ENCODE measurements at places on chromosomes 6 and 20.
A peak's percentile ranks its signal among the peaks of the same experiment; 100 is the strongest.

DNA sequence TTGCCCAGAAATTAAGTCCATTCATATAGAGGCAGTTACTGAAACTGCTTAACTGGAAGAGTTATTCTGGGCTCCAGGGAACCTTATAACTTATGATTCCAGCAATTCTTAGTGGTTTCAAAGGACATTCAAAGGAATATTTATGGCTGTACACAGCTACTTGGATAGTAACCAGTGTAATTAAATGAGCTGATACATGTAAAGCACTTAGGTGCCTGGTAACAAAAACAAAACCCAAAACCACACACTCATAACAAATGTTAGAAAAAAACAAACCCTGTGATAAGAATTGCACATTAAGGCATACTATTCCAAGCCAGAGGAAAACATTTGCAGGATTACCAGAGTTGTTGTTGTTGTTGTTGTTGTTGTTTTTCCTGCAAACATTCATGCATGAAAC is 51.5 kb downstream of the STK4 start:
- DNase-seq: no peak

DNA sequence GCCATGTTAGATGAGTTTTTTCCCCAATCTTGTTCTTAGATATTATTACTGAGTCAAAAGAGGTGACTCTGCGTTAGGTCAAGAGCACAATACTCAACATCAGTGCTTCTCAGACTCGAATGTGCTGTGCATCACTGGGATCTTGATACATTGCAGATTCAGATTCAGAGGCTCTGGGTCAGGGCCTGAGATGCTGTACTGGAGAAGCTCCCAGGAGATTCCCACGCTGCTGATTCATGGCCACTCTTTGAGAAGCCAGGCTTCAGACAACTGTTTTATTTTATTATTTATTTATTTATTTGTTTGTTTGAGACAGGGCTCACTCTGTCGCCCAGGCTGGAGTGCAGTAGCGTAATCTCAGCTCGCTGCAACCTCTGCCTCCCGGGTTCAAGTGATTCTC is 41.4 kb upstream of the ARID1B start:
- DNase-seq: no peak

DNA sequence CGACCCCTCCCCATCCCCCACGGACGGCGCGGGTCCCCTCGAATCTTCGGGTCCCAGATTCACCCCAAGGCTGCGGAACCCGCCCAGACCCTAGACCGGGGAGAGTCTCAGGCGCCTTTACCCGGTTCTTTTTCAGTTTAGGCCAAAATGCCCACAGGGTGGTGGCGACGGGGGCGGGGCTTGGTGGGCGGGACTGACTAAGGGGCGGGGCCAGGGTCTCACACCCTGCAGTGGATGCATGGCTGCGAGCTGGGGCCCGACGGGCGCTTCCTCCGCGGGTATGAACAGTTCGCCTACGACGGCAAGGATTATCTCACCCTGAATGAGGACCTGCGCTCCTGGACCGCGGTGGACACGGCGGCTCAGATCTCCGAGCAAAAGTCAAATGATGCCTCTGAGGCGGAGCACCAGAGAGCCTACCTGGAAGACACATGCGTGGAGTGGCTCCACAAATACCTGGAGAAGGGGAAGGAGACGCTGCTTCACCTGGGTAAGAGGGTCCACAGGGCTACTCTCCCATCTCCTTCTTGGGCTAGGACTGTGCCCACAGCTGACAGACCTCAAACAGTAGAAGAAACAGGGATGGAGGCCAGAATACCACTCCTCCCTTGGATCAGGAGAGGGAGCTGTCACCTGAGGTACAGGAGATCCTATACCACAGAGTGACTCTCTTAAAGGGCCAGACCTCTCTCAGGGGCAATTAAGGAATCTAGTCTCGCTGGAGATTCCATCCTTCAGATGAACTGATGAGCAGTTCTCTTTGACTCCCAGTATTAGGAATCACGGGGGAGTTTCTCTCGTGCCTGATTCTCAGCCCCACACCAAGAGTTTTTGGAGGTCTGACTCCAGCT is 942 bp downstream of the HLA-E start:
- DNase-seq: peak; percentile 60

- peak; percentile 15 for DNase-seq
Observed at GRCh38 chr6:142421285-142422117, 119.7 kb downstream of the ADGRG6 start.

DNA sequence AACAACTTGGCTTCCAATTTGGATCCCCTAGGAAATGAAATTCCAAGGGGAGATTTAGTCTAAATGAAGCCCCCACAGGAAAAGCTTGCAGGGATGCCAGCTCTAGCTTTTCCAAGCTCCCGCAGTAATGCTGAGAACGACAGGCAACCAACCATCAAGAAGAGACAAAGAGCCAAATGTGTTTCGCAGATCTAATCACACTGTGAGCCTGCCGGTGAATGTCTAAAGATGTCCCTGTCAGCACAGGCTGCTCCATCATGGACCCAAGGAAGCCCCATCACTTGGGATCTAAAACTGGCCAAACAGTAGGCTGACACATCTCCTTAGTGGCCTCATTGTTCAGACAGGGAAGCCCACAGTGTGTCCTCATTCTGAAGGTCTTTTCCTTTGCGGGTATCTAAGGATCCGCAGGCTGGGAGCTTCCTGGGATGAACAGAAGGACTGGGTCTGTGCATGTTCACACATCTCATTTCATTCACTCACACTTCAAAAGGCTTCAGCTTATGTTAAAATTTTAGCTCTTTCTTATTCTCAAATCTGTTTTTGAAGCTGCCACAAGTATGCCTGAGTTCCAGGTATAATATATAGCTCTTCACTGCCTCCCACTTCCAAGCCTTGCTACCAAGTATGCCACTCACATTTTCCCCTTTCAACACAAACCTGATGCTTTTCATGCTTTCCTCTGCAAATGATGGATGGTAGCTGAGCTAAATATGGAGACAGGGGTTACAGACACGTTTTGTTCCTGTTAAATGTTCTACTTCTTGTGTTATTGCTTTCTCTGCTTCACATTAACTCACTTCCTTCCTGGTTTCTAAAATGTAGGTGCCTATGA is 229.8 kb downstream of the HIVEP2 start:
- no peak for DNase-seq

- DNase-seq: peak; percentile 61
Observed at GRCh38 chr6:108690326-108691049, 129.8 kb downstream of the FOXO3 start.

DNA sequence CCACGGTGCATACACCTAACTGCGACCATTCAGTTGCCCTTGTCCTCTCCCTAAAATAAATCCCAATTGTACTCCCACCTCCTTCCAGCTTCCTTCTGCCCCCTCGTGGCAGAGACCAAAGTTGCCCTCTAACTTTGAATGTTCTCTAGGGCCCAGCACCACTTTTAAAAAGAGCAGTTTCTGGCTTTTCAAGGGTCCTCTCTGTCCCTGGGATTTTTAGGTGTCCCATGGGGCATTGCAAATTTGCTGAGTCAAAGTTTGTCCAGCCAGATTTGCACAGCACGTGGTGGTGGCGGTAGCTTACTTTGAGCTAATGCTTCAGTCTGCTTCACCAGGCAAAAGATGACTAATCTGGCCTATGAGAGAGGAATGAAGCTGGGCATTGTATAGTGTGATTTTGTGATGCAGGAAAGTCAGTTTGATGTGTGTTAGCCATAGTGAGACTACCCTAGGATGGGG is 100.2 kb downstream of the PERP start:
- DNase-seq: peak; percentile 85

DNA sequence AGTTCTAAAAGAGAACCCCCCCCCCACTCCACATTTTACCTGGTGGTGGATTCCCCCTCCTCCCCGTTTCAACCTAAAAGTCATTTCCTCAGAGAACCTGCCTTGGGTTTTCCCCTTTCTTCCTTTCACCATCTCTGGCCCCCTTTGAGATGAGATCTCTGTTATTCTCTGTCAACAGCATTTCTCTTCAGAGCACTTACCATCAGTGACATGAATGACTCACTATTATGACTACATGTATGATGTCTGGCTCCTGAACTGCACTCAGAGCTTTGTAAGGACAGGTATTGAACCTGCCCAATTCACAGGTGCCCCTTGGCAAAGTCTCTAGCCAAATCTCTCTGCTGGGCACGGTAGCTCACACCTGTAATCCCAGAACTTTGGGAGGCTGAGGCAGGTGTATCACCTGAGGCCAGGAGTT is 61.4 kb upstream of the JARID2 start:
- DNase-seq: peak; percentile 33

GRCh38 chr6:170575250-170575649 is 9.2 kb downstream of the PDCD2 start:
- no peak for DNase-seq

GRCh38 chr6:3360727-3361045 is 96.2 kb downstream of the SLC22A23 start:
- no peak for DNase-seq

DNA sequence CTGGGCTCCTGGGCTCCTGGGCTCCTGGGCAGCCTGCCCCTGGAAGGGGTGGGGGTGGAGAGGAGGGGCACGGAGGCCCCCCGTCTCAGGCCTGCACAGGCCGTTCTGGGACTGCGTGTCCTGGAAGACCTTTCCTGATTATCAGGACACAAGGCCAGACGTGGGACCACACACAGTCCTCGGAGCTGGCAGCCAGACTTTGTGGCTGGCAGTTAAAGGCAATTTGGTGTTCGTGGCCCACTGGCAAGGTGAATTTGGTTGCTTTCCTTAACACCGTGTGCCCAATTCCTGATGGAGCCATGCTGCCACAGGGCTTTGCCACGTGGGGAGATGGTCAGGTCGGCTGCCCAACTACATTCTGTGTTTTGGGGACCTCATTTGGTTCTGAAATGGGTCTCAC is 113.5 kb downstream of the SMOC2 start:
- DNase-seq: no peak

DNA sequence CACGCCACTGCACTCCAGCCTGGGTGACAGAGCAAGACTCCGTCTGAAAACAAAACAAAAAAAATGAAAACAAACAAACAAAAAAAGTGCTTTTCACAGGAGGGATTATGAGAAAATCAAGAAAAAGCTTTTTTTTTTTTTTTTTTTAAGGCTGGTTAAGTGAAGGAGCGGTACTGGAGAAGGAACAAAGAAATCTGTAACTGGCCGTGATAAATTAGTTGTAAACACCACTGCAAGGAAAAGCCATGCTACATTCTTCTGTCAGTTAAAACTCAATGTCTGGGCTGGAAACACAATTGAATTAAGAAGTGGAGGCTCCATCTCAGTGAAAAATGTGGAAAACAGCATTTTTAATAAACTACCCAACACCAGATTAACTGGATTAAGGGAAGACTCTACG is 6.3 kb upstream of the GMPR start:
- no peak for DNase-seq

GRCh38 chr6:156163311-156163710 is 613.9 kb upstream of the ARID1B start:
- DNase-seq: no peak

DNA sequence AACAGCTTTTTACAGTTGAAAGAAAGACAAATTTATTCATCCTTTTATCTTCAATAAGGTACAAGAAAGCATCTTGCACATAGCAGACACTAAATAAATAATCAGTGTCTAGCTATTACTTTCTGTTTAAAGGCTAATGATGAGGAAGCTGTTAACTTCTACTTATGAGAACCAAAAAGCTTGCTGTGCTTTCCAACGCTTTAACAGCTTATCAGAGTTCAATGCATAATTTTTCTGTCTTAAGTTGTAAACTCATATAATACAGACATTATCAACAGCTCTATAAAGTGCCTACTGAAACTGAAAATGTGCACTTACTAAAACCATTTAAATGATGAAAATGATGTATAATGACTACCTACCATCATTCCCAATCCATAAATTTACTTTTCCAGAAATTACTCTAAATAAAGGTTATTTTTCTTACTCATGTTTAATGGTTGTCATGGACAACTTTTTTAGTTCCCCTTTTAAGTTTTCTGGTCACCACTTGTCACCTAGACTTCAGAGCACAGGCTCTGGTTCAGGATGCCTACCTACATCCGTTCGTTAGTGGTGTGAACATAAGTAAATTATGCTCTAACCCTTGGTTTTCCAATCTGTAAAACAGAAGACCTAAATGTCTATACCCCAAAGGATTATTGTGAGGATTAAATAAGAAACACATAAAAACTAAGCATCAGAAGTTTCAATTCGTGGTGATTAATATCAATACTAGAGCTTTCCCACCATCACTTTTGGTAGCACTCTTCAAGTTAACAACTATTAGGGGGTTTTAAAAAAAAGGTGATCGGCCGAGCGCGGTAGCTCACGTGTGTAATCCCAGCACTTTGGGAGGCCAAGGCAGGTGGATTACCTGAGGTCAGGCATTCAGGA is 8.0 kb downstream of the PNISR start:
- DNase-seq: no peak

Measured in mammary epithelial cell (primary cell).